ENCODE measurements at places on chromosomes 4 and X. TPM values are rescaled to one million over a fixed set of nuclear protein-coding genes. Genes with fewer than 3 reads are reported as not detected.

DNA sequence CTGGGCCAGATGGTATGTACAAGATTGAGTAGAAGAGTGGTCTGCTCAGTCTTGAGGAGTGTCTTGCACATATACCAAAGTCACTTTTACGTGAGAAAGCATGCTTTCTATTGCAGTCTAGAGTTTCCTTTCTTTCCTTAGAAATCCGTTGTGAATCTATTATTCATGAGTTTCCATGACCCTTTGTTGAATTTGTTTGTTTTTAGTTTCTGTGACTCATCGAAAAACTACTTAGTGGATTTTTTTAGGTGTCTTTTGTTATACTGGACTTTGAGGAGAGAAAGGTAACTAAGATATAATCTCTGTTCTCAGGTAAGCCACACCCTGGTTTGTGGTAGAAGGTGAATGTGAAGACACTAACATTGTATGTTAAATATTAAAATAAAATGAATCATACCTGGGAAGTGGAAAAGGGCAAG, 23.0 kb downstream of the GALNT7 start:
- DNase-seq, result no peak

DNA sequence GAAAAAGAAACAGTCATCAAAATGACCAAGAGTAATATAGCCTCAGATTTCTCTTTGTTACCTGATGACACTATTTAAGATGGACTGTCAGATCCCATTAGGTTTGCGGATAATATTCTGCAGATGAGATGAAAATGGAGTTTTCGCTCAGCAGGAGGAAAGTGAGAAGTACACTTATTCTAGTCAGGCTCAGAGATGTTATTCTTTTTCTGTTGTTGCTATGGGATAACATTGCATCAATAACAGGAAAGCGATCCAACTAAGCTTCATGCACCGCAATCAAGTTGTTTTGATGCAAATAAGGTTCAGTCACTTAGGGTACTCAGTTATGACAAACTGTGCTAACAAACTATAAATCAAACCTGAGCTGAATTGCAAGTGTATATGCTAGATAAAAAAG, 415.0 kb downstream of the CCSER1 start:
- no peak for DNase-seq

DNA sequence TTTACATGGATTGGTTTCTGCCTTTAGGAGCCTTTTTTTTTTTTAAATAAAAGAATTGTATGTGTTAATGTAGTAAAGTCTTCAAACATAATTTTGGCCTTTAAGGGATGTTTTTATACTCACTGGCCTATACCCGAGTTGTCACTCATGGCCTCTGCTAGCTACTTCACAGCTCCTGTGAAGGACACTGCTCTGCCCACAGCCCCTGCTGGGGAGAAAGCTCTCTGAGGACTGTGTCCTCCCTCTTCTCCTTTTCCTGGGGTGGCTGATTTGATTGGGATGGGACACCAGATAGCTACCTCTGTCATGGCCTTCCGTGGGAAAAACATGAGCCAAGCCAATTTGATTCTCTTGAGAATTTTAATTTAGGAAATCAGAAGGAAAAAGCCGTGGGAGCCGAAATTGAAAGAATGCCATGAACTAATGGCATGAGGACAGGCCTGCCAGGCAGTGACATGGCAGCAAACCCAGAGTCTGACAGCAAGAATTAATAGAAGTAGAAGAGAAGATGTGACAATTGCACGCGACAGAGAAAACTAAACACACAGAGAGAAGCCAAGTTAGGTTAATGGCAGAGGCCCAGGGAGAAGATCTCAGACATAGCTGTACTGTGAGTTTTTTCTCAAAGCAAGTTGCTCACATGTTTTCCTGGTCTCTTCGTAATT, 81.4 kb downstream of the ARHGAP10 start:
- no peak for DNase-seq

DNA sequence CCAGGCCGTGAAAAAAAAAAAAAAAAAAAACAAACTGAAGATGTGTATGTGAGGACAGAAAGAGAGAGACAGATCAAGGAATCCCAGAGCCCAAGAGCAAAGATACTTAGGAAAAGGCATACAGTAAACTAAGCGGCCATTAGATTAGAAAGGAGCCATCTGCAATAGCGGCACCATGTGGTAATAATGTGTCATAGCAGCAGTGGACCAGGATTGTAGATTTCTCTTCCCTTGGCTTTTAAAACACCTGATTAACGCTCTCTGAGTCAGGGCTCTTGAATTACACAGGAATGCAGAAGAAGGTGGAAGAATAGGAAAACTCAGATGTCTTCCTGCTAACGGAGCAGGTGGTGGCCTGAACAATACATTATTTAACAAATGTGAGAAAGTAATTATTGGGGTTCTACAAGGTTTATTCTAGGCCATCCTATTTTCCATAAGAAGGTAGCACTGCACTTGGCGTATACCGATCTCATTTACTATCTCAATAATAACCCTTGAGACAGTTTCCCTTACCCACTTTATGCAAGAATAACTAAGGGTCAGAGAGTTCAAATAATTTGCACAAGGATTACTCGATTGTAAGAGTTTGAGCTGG, 182.7 kb downstream of the KCNIP4 start:
- no peak for DNase-seq

DNA sequence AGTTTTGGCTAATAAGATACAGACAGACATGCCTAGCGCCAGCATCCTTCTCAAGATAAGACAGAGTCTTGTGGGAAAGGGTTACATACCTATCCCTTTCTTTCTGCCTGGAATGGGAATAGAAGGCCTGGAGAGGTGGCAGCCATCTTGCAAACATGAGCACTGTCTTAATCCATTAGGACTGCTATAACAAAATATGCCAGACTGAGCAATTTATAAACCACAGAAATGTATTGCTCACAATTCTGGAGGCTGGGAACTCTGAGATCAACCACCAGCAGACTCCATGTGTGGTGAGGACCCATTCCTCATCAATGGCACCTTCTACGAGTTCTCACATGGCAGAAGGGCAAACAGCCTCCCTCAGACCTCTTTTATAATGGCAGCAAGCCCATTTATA, 26.5 kb upstream of the NEIL3 start:
- DNase-seq, result no peak

- DNase-seq, result no peak
Observed at GRCh38 chr4:106476741-106477140, 108.2 kb upstream of the GIMD1 start.

GRCh38 chr4:126172126-126172525, 857.4 kb downstream of the FAT4 start:
- DNase-seq, result no peak

DNA sequence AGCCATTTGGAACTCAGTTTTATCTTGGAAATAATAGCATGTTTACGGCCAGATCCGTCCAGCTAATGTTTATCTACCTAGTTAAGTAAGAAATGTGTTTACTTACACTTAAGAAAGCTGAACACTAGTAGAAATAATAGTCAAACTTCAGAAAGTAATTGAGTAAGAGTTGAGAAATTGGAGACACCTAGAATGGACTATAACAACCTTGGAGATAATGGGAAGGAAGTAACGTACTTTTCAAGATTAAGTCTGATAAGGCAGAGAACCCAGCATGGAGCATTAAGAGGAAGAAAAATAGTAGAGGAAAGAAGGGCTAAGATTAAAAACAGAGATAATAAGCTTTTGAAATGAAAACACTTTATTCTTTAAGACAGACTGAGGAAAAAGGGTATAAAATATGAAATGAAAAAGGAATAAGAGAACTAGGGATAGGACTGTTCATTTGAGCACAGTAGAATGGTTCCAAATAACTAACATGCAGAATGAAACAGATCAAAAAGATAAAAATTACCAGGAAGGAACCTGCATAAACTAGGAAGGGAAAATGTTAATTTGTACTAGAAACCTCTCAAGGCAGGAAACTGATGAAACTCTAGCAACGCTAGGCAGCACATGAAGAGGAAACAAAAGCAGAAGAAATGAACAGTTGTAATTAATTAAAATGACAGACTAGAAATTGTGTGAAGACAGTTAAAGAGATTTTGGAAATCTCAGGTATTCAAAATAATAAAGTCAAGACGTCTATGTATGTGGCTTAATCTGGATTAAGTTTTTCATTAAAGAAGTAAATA, 71.7 kb downstream of the FBXW7 start:
- DNase-seq, result no peak

- DNase-seq, result peak; percentile 49
Observed at GRCh38 chrX:68685685-68686084, 38.2 kb downstream of the STARD8 start.

GRCh38 chr4:18033111-18034085, 11.8 kb upstream of the LCORL start:
- no peak for DNase-seq

DNA sequence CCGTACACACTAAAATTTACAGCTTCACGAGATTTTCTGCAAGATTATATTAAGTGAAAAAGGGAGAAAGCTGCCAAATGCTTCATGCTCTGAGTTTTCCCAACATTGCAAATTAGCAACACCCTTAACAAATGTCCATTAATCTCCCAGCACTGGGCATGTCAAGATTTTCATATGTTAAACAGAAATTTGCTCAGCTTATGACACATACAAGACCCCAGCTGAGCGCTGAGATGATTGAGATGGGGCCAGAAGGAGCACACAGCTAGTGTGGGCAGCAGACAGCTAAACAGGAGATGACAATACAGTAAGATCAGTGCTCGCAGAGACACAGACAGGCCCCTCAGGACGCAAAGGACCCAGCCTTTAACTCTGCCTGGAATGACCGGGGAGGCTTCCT, 208.8 kb downstream of the STK32B start:
- DNase-seq, result no peak

DNA sequence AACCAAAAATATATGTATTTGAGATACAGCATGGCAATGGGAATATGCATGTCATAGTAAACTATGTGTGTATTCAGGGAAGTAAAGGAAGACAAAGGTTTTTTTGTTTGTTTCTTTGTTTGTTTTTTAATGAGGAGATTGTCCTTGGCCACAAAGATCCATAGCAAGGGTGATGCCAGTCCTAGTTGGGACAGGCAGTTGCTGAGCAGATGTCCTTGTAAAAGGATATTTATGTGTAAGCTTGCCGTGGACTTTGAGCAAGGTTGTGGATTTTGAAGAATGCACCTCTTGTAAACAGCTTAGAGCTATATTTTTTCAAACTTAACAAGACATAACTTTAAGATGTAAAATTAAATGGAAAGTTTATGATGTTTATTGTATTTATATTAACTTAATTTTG, 69.9 kb upstream of the GABRE start:
- DNase-seq, result no peak

- no peak for DNase-seq
Observed at GRCh38 chr4:110869114-110869513, 246.2 kb upstream of the PITX2 start.

DNA sequence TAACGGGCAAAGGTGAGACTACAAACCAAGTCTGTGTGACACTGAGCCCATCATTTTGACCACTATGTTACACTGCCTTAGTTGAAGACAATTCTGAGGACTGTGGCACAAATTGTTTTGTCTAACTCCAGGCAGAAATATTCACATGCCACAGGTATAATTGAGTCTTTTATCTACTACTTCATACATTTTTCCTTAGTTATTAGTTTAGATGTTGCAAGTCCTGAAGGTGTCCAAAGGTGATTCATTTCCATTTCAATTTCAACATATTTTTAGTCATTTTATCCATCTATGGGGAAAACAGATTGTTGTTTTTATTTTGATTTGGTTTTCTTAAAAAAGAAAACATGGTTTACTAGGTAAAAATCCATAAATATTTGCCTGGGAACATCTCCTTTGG, 341.7 kb upstream of the SMIM31 start:
- DNase-seq, result no peak

PAGE2 gene
- polyA plus RNA-seq, result not detected

PAGE4 gene
- not detected for polyA plus RNA-seq

TMEM150C gene
- 0.11 TPM for polyA plus RNA-seq

BEND2 gene
- polyA plus RNA-seq, result not detected

CCNA2 gene
- polyA plus RNA-seq, result 13.1 TPM
